ENCODE measurements at places on chromosomes 13 and 19. TPM values are rescaled to one million over a fixed set of nuclear protein-coding genes. Genes with fewer than 3 reads are reported as not detected.

- no peak for DNase-seq
Observed at GRCh38 chr19:14349426-14349825, 31.8 kb upstream of the ADGRE5 start.

DNA sequence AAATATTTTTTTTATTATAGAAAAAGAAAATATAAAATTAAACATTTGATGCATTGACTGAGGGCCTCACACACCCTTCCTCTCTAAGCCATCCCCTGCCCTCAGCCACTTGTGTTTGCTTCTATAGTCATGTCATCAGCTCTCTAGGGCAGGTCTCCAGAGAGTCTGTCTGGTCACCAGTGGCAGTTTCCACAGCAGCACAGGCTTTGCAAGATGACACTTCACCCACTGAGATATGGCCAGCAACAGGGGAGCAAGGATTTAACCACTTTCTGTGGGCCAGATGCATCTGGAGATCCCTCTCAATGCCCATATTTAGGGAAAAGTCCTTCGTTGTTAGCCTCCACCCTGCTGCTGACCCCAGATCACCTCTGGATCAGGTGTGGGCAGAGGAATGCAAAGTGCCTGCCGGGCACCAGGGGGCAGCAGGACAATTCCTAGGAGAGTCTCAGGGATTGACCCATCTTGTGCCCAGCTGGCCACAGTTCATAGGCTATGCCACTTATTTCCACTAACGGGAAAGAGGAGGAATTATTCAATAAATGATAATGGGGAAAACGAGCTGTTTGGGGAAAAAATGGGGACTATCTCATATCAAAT is 4.8 kb downstream of the ABCC4 start:
- DNase-seq, result no peak

The CLEC4M gene
- total RNA-seq, result not detected

DNA sequence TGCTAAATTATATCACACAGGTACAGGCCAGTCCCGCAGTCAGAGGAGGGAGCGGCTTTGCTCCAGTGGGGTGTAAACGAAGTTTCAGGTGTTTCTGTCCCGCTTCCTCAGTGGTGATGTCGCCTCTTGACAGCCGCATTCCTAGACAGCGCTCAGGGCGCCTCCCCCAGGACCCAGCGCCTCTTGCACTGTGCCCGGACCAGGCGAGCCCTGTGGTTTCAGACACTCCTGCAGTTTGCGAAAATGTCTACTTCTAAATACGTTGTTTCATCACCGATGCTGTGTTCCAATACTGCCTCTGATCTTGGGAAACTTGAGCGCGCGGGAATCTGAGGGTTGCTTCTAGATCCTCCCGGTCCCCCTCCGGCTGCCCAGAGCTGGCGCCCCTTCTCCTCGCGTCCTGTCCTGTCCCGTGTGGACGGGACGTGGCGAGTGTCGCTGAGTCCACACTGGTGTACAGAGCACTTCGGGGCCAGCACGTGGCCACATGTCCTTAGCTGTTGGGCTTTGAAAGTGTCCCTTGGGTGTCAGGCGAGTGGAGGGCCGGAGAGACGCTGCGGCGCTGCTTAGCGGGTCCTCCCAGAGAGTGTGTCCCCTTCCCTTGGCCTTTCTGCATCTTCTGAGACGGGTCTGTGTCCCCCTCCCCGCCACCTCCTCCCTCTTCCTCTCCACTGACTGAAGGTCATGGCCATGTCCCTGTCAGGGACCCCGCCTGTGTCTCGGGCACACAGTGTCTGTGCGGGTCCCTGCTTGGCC is 14.6 kb upstream of the RPS15 start:
- no peak for DNase-seq

Data from lower leg skin (tissue), 4 donors.